Body of pancreas (tissue), 4 donors: ENCODE measurements at places on chromosomes 7 and 10. TPM values are rescaled to one million over a fixed set of nuclear protein-coding genes. Genes with fewer than 3 reads are reported as not detected.
A peak's percentile ranks its signal among the peaks of the same experiment; 100 is the strongest.

DNA sequence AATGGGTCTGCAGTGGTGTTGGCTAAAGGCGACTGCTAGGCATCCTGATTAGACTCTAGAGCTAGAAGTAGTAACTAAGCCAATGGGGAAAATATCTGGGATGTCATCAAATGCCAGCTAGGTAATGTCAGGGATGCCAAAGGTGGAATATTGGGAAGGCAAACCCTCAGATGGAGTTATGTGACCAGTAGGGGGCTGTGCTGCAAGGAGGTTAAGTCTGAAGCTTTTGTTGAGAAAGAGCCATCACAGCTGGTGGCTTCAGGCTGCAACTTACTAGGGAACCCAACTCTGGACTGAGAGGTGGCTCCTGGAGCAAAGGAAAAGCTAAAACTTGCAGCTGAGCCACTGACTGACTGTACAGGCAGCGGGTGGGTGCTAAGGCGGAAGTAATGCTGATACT, 576.9 kb upstream of the GHITM start:
- DNase-seq: no peak

DNA sequence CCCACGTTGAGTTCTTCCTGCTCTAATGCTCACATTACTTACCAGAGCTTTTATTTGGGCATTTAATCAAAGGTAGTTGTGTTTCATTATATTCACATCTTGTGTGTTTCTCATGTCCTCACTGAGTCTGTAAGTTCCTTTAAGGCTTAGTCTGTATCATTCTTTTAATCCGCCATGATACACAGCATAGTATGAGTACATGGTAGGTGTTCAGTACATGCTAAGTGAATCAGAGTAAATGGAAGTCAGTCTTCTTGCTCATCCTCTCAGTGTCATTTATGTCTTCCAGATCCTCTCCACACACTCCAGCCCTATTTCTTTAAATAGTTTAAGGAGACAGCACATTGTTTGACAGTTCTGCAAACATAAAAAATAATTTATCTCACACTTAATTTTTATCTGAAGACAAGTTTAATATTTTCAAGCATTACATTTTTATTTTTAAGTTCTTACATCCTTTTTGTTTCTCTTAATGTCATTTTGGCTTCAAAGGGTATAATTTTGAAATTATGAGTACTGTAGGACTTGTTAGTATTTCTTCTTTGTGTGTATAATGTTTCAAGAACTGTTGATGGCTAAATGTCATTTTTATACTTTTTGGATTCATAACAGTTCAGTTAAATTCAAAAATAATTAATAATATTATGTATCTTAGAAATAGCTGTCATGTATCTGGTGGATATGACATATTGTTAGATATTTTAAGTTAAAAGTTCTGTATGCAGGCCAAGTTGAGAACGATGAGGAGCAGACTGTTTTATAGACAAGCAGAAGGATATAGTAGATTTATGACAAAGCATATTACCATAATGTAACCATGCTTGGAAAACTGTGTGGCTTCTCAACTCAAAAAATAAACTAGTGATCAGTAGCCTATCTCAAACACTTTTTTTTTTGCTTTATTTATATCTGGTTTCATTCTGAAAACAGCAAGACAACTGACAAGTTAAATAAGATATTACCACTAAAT, 342.7 kb downstream of the LRMDA start:
- no peak for DNase-seq

- DNase-seq: no peak
Observed at GRCh38 chr10:59954296-59954695, 47.9 kb upstream of the CCDC6 start.

CLIP2 gene
- total RNA-seq: 31.6 TPM

DNA sequence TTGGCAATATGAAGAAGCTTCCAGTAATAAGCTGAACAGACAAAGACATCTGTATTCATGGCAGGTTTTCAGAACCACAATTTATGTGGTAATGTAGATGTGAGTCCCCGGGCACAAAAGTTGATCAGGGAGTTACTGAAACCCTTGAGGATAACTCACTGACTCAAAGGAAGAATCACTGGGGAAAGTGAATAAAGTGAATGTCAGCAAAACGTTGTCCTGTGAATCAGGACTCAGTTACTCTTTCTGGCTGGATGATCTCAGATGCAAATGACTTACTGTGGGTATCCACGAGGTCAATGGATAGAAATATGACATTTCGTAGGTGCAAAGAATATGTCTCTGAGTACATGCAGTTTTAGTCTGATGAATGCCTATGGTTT, 172.8 kb upstream of the CTBP2 start:
- DNase-seq: no peak

SH2D4B gene
- 0.33 TPM for total RNA-seq

GRCh38 chr7:19713676-19714075, 4.8 kb upstream of the POLR1F start:
- DNase-seq: peak; percentile 40
